Urinary bladder (tissue), 4 donors: ENCODE measurements at places on chromosomes 1 and 21. TPM values are rescaled to one million over a fixed set of nuclear protein-coding genes. Genes with fewer than 3 reads are reported as not detected.

The CDKN2C gene
- total RNA-seq = 16.9 TPM

The VAV3 gene
- 24.2 TPM for total RNA-seq

DNA sequence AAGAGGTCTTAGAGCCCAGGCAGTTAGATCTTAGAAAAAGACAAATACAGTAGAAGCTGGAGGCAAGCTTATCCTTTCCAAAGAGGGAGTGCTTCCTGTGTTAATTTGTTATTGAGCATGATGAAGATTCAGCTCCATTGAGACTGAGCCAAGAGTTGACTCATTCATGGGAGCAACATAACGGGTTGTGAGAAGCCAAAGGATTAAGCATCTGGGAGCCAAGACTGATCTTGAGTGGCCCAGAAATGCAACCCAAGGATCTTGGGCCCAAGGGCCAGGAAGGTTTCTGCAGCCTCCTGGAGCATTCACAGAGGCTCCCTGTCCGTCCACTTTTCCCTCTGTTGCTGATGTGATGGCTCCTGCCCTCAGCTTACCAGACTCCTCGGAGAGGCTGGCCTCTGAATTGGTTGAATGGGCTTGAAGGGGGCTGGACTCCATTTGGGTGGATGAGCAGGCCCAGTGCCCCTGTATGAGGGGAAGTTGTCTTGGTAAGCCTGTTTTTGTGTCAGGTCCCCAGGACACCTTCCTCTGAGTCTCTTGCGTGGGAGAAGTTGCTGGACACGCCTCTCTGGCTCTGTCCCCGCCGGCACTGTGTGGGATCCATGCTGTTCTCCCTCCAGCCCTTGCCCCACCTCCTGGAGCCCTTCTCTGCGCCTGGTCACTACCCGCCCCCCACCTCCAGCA lies 42.4 kb downstream of the PDE9A start:
- no peak for DNase-seq

DNA sequence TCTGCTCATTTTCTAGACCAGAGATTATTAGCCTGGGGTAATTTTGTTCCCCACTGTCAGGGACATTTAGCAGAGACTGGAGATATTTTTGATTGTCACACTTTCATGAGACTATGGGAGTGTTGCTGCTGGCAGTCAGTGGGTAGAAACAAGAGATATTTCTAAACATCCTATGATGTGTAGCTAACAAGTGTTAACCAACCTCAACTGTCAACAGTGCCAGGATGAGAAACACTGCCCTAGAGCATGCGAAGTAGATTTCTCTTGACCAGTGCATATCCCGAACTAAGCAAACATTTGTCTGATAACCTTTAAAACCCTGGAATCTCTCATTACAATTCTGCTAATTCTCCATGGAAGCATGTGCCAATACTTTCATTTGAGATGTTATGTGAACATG lies 607.4 kb upstream of the TMPRSS15 start:
- DNase-seq = no peak

- no peak for DNase-seq
Measured at GRCh38 chr1:230940848-230941247, 37.8 kb downstream of the TTC13 start.

DNA sequence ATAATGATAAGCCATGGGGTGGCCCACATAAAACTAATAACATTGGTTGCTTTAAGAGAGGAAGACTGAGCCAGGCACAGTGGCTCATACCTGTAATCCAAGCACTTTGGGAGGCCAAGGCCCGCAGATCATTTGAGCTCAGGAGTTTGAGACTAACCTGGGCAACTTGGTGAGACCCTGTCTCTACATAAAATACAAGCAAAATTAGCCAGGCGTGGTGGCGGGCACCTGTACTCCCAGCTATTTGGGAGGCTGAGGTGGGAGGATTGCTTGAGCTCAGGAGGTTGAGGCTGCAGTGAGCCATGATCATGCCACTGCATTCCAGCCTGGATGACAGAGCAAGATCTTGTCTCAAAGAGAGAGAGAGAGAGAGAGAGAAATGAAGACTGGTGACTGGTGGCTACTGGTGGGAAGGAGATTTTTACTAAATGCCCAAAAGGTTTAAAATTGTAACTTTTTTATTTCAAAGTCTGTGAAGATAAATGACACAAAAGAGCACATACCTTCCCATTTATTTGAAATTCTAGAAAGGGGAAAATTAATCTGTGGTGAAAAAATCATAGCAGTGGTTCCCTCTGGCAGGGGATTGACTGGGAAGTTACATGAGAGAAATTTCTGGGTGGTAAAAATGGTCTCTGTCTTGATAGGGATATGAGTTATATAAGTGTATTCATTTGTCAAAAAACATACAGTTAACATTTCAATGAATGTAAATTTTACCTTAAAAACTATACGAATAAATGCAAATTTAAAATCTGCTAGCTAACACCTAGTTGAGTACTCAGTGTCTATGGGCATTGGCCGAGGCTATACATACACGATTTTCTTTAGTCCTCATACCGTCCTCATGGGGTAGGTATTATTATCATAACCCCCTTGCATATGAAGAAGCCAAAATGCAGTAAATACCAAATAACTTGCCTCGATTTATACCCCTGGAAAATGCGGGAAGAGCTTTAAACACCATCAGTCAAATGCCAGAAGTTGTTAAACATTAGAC lies 2.2 kb upstream of the NBPF1 start:
- DNase-seq = no peak
